ENCODE measurements at places on chromosomes 1 and 21. TPM values are rescaled to one million over a fixed set of nuclear protein-coding genes. Genes with fewer than 3 reads are reported as not detected.

Gene AKR1A1
- total RNA-seq = 116 TPM

Gene AMY1C
- total RNA-seq = not detected

Gene TNFRSF4
- total RNA-seq = not detected

Gene CCDC27
- not detected for total RNA-seq

Gene SLC30A2
- total RNA-seq = 0.88 TPM

Gene SLC44A3
- total RNA-seq = 0.31 TPM

Gene SYT11
- 4.9 TPM for total RNA-seq

Gene ZNF683
- total RNA-seq = not detected

Gene CFAP74
- total RNA-seq = not detected

Gene TUFT1
- 3.5 TPM for total RNA-seq

GRCh38 chr1:222275729-222276465 is 272.0 kb downstream of the HHIPL2 start:
- DNase-seq = peak; percentile 98

GRCh38 chr1:19802269-19802668 is 2.6 kb upstream of the TMCO4 start:
- no peak for DNase-seq

DNA sequence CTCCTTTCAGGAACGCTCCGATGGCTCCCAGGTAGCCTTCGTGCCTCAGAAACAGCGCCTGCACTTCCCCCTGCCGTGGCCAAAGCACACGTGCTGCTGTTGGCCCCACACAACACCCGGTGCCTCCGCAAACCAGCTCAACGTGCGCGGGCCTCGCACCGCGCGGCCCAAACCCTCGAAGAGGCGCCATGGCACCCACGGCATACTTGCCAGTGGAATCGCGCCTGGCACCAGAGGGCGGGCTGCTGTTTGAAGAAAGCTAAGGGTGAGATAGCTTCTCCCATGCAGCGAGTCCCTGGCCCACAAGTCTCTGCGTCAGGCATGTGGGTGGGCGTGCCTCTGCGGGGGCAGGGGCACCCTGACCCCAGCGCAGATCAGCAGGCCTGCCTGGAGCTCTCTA is 7.9 kb downstream of the PANK4 start:
- no peak for DNase-seq

DNA sequence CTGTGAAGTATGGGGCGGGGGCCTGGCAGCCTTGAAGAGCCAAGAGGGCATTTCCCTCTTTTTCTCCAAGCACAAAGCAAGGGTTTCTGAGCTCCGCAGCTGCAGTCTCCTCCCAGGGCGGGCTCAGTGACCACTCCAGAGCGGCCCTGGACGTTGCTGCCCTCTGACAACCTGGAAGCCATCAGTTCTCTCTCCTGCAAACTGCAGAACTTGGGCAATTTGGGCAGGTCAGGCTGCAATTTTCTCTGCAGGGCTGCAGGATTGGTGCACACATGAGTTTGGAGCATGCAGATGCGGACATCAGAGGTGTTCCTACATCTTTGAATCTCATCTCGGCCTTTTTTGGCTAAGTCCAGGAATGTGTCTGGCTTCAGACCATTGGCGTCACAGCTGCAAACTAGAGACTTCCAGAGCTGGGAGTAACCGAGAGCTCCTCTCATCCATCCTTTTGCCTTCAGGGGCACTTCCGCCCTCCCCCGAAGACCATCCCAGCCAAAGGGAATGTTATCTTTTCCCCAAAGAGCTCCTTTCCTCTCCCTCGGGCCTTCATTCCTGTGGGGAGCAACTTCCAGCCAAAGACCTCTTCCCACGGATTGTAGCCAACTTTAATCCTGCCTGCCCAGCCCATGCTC is 139.6 kb upstream of the WNT4 start:
- no peak for DNase-seq

- no peak for DNase-seq
Observed at GRCh38 chr1:204278251-204278650, 64.5 kb upstream of the GOLT1A start.

GRCh38 chr1:213868482-213868881 is 119.3 kb upstream of the PROX1 start:
- DNase-seq = no peak

- no peak for DNase-seq
Observed at GRCh38 chr1:207181847-207182246, 77.8 kb downstream of the C4BPA start.

- peak; percentile 21 for DNase-seq
Observed at GRCh38 chr1:19179597-19180264, 30.3 kb downstream of the UBR4 start.

DNA sequence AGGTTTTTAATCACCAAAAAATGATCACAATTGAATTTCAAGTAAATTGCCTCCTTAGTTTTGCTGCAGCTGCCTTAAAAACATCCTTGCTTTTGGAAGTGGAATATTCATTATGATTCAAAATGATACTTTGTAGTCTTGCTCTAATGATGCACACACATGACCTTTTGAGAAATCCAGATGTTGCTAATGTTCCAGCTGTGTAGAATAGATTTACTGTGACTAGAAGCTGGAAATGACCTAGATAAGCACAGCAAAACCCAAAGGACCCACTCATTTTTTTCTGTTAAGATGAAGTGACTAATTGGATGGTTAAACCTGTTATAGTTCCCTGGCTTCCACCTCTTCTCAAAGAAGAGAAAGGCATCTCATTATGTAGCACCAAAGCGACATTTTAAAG is 64.6 kb upstream of the RALGPS2 start:
- no peak for DNase-seq

DNA sequence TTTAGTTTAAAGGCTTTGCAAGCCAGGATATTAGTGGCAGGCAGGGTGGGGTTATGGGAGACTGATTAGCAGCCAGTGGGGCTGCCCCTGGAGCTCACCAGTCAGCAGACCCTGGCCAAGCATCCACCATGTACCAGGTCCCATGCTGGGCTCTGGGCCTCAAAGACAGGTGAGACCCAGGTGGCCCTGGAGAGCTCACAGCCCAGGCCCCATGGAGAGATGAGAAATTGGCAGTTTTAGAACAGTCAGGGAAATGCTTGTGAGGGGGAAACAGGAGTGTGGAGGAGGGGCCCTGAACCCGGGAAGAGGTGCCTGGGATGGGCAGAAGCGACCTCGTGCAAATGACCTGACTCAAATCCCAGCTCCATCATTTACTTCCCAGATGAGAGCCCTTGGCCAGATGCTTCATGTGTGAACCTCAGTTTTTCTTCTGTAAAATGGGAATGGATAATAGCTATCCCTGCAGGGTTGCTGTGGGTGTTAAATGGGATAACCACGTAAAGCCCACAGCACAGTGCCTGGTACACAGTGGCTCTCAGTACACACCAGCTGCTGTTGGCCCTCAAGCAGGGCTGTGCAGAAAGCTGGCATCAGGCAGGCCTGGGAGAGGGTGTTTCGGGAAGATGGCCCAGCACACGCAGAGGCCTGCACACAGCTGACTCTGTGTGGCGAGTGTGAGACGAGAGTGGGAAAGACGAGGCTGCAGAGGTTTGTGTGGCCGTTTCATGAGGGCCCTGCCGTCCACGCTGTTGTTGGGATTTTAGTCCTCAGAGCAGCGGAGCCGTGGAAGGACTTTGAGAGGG is 518.5 kb downstream of the PTPRU start:
- DNase-seq = no peak

DNA sequence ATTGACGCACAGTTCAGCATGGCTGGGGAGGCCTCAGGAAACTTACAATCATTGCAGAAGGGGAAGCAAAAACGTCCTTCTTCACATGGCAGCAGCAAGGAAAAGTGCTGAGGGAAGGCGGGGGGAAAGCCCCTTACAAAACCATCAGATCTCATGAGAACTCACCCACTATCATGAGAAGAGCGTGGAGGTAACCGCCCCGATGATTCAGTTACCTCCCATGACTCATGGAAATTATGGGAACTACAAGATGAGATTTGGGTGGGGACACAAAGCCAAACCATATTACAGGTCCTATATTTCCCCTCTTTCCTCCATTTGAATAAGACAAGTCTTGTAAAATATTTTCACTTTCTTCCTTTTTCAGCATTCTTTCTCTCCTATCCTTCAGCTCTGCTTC is 7.7 kb upstream of the TTLL7 start:
- DNase-seq = no peak

DNA sequence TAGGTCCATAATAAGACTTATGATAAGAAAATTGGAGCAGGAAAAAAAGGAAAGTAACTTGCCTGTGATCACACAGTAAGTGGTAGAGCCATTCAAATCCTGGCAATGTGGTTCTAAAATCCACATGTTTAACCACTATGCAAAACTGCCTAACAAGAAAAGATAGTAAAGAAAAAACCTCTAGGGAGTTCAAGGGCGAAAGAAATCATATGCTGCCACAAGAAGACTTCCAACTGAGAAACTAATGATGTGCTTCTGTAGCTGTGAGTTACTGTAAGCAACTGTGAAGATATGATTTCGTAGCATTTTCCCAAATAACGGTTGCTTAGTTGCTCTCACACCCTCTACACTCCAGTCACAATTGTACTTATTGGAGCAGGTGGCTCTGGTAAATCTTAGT is 20.9 kb upstream of the LYPLAL1 start:
- DNase-seq = no peak

GRCh38 chr1:227560393-227561173 is 2.8 kb upstream of the ZNF678 start:
- DNase-seq = no peak

- no peak for DNase-seq
Observed at GRCh38 chr1:112546076-112546475, 37.3 kb downstream of the WNT2B start.

DNA sequence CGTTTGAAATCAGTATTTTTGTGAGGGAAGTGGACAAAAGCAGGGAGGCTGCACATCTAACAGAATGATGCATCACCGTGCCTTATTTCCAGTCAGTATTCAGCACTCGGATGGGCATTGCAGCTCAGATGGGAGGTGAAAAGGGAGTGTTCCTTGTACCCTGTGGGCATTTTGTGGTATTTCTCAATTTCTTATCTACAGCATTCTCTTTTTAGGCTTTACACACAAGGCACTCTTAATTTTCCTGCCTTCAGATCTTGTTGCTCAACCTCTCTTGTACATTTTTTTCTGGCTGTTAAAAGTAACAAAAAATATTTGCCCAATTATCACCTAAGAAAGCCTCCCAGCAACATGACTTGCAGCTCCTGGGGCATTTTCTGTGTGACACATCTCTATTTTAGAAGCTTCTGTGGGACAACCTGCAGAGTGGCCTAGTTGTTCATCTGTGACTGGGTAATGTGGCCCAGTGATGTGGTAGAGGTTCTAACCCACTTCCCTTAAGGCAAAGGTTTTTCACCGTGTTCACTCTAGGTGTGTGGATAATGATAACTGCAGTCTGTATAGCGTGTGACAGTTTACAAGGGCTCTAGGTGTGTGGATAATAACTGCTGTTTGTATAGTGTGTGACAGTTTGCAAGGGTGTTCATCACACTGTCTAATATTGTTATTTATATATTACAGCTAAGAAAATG is 257.2 kb downstream of the PTGER3 start:
- DNase-seq = no peak

DNA sequence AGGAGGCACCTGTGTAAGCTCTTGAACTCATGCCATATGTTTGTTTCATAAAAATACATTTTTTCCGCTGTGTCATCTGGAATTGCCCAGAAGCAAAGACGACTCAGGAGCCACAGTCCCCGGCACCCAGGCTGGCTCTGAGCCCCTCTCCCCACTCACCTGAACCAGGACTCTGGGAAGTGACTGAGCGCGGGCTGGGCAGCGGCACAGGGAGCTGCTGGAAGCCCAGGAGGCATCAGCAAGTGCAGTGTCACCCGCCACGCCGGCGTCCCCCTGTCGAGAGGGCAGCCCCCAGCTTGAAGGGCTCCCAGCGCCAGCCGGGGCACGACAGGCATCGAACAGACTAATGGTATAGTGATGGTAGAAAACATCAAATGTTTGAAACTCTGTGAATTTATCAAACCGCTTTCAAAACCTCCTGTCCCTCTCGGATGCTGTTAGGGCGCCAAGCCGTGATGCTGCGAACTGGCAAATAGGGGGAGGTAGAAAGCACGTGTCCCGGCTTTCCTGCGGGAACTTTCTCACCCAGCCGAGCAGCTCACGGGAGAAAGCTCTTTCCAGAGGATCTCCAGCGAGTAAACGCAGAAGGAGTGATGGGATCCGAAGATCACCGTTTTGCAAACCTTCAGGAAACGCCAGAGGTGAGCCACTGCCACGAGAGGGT is 57.8 kb upstream of the COL18A1 start:
- no peak for DNase-seq

DNA sequence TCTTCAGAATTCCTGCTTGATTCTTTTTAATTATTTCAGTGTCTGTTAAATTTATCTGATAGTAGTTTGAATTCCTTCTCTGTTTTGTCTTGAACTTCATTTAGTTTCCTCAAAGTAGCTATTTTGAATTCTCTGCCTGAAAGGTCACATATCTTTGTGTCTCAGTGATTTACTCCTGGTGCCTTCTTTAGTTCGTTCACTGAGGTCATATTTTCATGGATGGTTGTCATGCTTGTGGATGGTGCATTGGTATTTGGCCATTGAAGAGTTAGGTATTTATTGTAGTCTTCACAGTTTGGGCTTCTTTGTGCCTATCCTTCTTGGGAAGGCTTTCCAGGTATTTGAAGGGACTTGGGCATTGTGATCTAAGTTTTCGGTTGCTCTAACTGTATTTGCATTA is 267.9 kb downstream of the HHAT start:
- no peak for DNase-seq

- DNase-seq = no peak
Observed at GRCh38 chr1:56573311-56573710, 6.1 kb downstream of the PLPP3 start.

DNA sequence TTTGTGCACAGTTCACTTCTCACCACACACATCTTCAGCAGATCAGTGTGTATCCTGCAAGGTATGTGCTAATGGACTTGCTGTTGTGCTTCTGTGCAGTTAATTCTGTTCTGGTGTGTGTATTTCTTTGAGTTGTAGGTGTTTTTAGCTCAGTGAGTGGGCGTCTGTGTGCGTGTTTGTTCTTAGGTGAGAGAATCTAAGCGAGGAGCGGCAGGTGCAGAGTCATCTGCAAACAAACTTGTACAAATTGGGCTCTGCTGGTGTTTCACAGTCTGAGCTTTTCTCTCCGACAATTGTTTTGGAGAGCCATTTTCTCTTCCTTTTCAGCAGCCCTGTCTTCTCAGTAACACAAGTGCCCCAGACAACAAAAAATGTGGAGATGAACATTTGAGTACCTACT is 43.6 kb downstream of the ACP6 start:
- DNase-seq = no peak

DNA sequence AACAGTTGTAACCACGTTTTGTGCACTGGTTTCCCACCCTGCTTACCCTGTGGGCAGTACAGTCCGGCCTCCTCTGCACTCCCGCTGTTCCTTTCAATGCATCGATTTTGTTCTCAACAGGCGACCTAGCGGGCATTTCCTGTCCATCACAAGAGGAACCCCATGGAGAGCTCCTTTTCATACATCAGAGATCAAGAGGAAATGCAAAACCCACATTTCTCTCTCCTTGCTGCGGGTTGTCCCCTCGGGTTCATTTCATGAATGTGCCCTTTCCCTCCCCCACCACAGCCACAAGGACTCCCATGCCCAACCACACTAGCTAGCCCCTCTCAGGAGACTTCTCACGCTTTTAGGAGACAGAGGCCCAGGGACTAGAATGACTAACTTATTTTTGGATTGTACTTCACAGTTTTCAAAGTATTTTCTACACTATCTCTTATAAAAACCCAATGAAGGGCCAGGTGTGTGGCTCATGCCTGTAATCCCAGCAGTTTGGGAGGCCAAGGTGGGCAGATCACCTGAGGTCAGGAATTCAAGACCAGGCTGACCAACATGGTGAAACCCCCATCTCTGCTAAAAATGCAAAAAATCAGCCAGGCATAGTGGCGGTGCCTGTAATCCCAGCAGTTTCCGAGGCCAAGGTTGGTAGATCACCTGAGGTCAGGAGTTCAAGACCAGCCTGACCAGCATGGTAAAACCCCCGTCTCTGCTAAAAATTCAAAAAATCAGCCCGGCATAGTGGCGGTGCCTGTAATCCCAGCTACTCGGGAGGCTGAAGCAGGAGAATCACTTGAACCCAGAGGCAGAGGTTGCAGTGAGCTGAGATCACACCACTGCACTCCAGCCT is 18.4 kb downstream of the ATP1A4 start:
- DNase-seq = no peak

All from G401 (cell line).